Chondrocyte (in vitro differentiated cells): ENCODE measurements at places on chromosomes 16 and 17. TPM values are rescaled to one million over a fixed set of nuclear protein-coding genes. Genes with fewer than 3 reads are reported as not detected.

DNA sequence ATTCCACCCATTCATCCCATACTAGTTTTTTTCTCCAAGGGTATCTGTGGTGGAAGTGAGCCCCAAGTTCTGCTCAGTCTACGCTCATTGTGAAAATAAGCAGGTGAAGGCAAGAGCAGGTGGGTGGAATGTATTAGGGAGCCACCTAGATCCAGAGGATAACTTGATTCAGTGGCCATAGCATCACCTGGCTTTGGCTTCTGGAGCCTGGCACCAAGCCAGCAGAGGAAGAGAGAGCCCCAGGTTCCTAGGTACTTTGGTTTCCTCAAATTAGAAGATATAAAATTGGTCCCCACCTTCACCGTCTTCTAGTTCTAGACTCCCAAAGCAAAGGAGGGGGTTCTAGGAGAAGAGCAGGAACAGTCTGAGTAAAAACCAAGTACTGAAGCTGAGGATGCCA is 4.1 kb downstream of the FXR2 start:
- no peak for DNase-seq

GRCh38 chr16:720447-720989 is 428 bp upstream of the ANTKMT start:
- no peak for DNase-seq

GRCh38 chr16:10624527-10624926 is 44.1 kb upstream of the EMP2 start:
- DNase-seq, result no peak

Gene GPR179
- total RNA-seq, result 0.56 TPM in 1 of 3 replicates, not detected in the others

DNA sequence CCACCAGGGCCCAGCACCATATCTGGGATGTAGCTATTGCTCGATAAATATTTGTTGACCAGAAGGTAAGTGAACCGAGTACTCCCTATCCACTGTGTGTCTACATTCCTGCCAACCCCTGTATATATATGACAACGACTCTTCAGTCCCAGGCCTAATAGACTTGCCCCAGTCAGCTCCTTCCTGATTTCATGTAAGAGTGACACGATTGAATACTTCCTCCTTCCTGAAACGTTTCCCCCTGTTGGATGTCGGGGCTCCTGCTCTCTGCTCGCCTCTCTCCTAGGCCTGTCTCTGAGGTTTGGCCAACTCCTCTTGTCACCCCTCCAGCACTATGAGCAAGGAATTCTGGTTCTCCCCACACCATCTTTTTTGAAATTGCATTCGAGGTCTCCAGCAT is 178.9 kb downstream of the PRKCA start:
- DNase-seq, result no peak

- DNase-seq, result no peak
Measured at GRCh38 chr17:38444151-38444550, 15.9 kb downstream of the ARHGAP23 start.

- DNase-seq, result no peak
Measured at GRCh38 chr17:72299592-72299991, 178.8 kb downstream of the SOX9 start.

- no peak for DNase-seq
Measured at GRCh38 chr16:17784073-17784472, 313.3 kb upstream of the XYLT1 start.

GRCh38 chr17:42608305-42609181 is 631 bp downstream of the RETREG3 start:
- no peak for DNase-seq

DNA sequence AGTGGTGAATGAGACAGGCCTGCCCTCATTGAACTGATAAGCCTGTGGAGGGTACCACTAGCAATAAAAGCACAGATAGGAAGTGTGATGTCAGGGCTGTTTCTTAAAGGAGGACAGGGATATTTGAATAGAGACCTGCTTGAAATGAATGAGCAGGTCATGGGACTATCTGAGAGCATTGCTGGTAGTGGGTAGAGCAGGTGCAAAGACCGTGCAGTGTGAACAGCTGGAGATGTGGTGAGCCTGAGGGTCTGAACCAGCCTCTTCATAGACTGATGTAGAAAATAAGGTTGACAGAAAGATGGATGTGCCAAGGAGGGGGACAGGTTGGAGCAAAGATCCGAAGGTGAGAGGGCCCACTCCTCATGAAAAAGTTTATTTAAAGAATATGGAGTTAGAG is 2.4 kb downstream of the NUP93 start:
- no peak for DNase-seq

Gene MYADML2
- not detected in 3 replicates for total RNA-seq

DNA sequence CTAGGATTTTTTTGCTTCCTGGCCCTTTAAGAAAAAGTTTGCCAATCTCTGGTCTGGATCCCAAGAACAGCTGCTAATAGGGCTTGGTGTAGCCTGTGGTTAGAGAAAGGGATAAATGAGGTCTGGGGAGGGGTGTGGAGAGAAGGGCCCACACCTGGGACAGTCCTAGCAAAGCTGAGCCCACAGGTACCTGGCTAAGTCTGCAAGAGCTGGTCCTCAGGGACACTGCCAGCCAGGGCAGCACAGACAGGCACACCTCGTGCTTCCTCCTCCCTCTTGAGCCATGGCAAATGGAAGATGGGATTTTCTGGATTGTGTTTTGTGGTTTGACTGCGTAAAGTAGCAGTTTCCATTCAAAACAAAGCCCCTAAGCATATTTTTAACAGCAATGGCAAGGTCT is 217.5 kb downstream of the SOX9 start:
- no peak for DNase-seq

GRCh38 chr17:18119938-18120337 is 11.4 kb downstream of the MYO15A start:
- DNase-seq, result no peak

Gene G6PC1
- total RNA-seq, result not detected in 3 replicates

- DNase-seq, result no peak
Measured at GRCh38 chr17:50891577-50891989, 25.4 kb upstream of the TOB1 start.

Gene C17orf67
- total RNA-seq, result 1.5 to 1.8 TPM (median 1.6 TPM) in 3 replicates

DNA sequence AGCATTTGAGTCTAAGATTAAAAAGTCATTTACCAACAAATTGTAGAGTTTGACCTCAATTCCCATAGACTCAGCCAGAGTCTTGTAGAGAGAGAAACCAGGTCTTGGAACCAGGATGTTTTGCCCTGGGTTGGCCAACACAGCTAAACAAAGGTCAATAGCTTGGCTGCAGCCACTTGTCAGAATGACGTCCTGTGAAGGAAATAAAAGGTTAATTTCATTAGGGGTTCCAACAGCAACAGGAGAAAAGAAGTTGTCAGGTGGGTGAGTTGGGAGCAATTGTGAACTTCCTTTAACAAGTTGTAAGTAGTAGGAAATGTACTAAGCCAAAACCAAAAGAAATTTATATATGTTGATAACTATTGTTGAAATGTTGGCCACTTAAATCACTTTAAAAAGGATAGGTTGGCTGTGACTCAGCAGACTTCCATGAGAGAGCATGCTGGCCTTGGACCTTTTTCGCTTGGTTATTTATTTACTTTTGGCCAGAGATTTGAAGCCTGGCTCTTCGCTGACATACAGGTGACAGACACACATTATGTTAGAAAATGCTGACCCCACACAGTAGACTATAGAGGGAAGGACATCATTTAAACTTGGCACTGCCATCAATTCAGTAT is 4.3 kb downstream of the TAT start:
- DNase-seq, result no peak
